ENCODE measurements at places on chromosomes 2 and 18.

DNA sequence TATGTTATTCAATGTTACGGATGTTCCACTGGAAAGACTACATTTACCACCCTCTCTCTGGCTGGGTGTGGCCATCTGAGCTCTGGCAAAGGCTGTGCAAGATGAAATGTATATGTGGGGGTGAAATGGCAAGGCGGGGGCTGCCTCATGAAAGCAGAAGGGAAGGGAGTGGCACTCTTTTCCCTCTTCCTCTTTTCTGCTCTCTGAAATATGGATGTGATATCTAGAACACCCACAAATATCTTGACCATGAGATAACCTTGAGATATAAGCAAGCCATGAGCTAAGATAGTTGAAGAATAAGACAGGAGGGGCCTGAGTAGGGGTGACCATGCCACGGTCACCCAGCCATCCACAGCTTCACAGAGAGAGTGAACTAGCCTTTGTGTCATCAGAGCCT lies 367.8 kb upstream of the ID2 start:
- DNase-seq = no peak

GRCh38 chr2:86396291-86396785 lies 44.8 kb upstream of the KDM3A start:
- DNase-seq = no peak

DNA sequence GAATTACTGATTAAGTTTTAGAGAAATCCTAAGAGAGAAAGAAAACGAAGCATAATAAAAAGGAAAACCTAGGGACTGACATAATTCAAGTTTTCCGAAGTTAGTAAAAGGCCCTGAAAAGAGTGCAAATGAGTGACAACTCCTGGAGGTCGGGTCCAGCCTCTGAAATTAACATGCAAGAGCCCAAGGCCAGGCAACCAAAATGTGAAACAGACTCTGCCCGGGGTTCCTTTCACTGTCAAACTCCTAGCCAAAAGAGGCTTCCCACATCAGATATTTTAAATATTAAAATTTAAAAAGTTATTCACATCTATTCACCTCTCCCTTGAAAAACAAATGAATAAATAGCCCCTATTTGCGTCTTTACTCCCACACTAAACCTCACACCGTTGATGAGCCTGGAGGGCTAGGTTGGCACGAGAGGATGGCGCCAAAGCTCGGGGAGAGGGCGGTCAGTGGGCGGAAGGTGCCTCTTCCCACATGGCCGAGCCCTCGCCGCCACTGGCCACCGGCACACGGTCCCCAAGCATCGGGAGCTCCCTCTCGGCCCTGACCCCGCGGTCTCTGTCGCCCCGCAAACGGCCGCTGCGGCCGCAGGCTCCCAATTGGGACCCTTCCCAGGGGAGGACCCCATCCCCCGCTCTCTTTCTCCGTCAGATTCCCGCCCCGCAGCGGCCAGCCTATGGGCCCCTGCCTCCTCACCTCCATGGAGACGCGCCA lies 630 bp downstream of the PPM1G start:
- no peak for DNase-seq

- no peak for DNase-seq
These were observed 6.1 kb downstream of the ARHGEF4 start for GRCh38 chr2:130842770-130843169.

GRCh38 chr2:237190966-237191713 lies 105.5 kb downstream of the COPS8 start:
- DNase-seq = no peak

GRCh38 chr2:151716721-151717120 lies 17.6 kb downstream of the NEB start:
- no peak for DNase-seq

GRCh38 chr2:43924463-43924862 lies 71.3 kb downstream of the LRPPRC start:
- no peak for DNase-seq

- no peak for DNase-seq
These were observed 40.5 kb upstream of the NABP1 start for GRCh38 chr2:191637182-191638078.

- DNase-seq = no peak
These were observed 156.2 kb downstream of the CCDC148 start for GRCh38 chr2:158300394-158300793.

- no peak for DNase-seq
These were observed 195.8 kb upstream of the TNP1 start for GRCh38 chr2:217055624-217056023.

GRCh38 chr2:223541546-223541945 lies 60.6 kb downstream of the SCG2 start:
- no peak for DNase-seq

GRCh38 chr2:63870679-63871078 lies 29.0 kb downstream of the UGP2 start:
- DNase-seq = no peak

GRCh38 chr2:204268458-204268857 lies 276.8 kb upstream of the PARD3B start:
- DNase-seq = no peak

DNA sequence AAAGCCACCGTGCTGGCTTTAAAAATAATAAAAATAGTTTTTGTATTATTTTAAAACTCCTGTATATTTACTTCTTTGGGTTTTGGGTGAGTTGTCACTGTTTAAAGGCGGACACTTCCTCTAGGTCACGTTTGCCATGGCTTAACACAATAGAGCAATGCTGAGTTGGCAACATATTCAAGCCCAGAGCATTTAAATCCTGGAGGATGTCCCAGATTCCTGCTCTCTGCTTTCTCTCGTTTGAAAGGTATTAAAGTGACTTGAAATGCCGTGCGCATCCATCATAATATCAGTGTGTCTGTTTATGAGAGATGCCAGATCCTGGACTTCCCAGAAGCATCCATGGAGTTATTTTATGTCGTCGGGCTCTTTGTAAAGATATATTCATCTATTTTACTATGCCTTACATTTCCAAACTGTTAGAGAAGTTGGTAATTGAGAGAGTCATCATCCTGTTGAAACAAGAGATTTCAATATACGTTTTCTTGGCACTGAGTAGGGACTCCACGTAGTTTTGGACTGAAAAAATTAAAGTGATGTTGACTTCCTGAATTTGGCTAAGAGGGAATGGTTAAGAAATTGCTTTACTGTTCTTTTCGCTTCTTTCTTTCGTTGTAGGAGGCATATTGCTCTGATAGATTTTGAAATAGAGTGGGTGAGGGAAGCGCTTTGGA lies 150.6 kb downstream of the ZNF236 start:
- no peak for DNase-seq

GRCh38 chr2:215746226-215746886 lies 267.0 kb downstream of the MREG start:
- no peak for DNase-seq

GRCh38 chr2:151729415-151729811 lies 4.9 kb downstream of the NEB start:
- no peak for DNase-seq

GRCh38 chr2:180359522-180360282 lies 352.6 kb upstream of the CWC22 start:
- DNase-seq = no peak

DNA sequence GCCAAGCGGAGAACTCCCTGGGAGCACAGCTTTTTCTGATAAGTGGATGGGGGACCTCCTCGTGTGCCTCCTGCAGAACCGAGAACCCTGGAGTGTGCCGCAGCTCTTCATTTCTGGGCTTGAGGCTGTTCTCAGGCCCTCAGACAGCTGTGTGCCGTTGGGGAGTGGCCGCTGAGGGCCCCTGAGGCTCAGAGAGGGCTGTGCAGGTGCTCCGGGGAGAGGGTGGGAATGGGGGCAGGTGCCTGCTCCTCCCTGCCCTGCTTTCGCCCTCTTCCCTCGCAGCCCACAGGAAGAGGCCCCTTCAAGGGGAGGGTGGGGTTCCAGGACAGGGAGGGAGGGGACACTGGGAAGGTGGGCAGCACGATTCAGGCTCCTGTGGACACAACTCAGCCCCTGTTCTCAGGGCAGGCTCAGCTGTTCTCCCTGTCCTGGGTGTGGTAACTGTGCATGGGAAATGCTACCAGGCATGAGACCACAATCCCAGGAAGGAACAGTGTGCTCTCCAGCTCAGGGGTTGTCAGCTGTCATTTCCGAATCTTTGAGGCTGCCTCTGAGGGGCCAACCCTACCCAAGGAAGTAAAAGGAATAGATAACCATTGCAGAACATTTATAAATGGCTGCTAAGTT lies 11.3 kb downstream of the LCT start:
- DNase-seq = no peak

- DNase-seq = no peak
These were observed 569.2 kb downstream of the ZEB2 start for GRCh38 chr2:143950704-143951103.

DNA sequence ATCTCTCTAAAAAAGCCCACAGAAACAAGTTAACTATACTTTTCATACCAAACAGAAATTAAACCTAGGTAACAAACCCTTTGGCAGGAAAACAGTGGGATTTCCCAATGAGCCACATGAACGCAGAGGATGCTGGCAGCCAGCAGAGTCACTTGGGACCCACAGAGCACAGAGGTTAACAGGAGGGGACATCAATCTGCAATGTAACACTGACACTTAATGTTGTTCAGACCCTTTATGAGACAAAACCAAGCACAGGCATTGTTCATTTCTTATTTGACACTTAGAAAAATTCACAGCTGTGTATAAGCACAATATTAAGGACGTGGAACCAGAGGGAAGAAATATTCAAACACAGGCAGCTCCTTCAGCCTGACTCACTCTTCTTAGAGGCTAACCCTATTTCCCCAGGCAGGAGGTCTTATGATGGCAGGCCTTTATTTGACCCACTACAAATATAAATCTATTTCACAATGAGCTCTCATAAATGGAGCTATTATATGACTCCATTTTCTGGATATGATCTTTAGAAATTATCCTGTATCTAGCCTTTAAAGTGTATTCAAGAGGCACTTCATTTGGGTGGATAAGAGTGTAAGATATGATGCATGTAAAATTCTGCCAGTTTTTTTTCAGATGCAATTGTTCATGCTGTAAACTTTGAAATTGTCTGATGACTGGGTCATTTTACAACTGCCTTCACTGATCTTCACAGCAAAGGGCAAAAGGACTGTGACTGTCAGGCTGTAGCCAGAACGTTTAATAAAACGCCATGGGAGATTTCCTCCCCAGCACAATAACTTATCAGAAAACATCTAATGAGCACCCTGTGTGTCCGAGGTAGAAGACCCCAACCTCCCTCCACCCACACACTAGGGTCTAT lies 132.8 kb upstream of the SATB2 start:
- DNase-seq = no peak

DNA sequence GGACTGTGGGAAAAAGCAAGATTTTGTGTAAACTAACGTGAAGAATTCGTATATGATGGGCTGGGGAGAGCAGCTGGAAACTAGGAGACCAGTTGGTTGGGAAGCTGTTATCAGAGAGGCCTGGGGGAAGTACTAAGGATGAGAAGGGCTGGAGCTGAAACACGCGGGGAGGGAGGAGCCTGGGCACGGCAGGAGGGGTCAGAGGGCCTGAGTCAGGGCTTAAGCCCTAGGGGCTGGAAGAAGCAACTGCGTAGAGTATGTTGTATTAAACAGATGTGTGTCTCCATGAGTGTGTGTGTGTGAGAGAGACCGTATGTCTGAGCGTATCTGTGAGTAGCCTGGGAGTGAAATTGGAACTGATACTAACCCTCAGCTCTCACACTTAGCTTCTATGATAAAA lies 8.4 kb downstream of the POMC start:
- no peak for DNase-seq

DNA sequence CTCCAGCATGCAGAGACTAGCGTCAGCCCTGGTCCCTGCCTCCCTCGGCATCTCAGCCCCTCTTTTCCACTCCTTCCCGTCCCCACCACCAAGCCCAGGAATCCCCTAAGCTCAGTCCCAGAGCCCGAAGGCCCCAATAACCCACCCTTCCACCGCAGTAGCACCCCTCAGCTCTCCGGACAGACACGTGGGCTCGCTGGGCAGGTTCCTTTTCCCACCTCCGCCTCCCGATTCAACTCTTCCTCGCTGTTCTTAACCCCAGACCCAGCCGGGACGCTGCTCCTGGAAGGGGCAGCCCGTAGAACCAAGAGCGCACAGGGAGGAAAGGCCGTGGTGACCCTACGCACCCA lies 1.4 kb downstream of the IHH start:
- DNase-seq = no peak

GRCh38 chr2:74037379-74037860 lies 52.7 kb downstream of the TET3 start:
- DNase-seq = no peak

GRCh38 chr2:42722320-42723190 lies 41.4 kb downstream of the OXER1 start:
- peak; percentile 17 for DNase-seq

- no peak for DNase-seq
These were observed 56.2 kb upstream of the SLC16A14 start for GRCh38 chr2:230124757-230125431.

DNA sequence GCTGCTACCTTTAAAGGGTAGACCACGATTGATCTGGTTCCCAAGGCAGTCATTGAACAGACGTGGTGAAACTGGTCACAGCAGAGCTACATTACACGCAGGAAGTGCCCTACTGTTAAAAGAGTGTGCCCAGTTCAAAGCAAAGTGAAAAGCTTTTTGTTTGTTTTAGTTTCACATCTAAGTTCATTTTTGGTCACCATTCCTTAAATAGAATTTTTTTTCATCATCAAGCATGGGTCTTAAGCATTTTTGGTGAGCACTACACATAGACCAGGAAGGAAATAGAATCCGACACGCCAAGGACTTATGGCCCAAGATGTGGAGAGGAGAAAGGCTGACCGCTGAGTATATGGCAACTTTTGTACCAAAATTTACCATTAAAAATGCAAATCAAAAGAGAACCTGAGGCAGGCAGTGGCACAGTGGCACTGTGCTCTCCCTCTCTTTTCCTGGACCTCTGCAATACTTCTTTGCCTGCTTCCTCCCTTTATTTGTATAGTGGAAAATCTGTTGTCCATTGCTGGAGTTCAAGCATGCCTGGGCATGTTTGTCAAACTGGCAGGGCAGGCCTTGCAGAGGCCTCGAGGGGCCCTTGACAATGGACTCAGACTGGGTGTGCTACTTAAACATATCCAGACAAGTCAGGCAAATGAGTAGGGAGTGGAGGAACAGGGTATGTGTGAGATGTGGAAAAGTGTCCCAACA lies 42.6 kb upstream of the HNRNPA3 start:
- DNase-seq = no peak

DNA sequence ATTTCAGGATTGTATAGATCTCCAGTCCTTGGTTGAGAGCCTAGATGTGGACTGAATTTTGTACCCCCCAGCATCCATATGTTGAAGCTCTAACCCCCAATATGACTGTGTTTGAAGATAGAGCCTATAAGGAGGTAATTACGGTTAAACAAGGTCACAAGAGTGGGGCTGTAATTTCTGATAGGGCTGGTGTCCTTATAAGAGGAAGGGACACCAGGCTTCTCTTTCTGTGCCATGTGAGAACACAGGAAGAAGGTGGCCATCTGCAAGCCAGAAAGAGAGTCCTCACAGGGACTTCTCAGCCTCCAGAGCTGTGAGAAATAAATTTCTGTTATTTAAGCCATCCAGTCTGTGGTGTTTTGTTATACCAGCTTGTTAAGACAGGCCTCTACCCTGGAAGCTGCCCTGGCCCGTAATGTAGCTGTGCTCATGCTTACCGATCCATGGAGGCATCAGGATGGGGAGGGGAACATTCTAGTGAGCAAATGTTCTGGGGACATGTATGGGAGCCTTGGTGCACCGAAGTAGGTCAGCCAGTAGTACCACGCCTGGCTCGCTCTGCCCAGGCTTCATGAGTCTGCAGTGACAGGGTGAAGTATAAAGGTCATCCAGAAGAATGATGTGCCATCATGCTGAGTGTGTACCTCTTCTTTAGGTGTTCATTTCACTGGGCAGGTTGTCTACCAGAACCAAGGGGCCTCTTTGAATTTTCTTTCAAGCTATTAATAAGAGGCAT lies 16.1 kb downstream of the RASGRP3 start:
- DNase-seq = no peak

- DNase-seq = peak; percentile 66
These were observed 1.4 kb downstream of the RAB11FIP5 start for GRCh38 chr2:73111073-73112025.

GRCh38 chr18:62625019-62625418 lies 90.3 kb upstream of the PHLPP1 start:
- no peak for DNase-seq

Data from right kidney (tissue), 9 donors.